ENCODE measurements at places on chromosomes 12 and 14.

GRCh38 chr12:6346235-6346832, 4.5 kb upstream of the TNFRSF1A start:
- no peak for DNase-seq

GRCh38 chr12:26771861-26772260, 61.1 kb downstream of the ITPR2 start:
- no peak for DNase-seq

DNA sequence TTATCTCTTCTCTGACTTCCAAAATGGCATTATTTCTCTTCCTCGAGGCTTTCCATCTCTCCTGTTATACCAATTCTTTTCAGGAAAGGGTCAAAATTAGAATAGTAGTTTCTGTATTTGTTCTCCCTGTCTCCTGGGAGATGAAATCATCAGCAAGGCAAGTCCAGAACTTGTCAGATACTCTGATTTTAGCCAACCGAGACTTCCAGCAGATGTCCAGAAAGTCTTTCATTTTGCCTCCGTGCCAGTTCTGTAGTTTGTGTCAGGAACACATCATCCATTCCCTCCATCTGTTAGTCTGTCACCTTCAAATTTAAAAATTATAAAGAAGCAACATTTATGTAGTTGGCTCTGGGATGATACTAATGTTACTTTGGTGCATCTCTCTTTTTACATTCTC, 275.7 kb downstream of the CCDC59 start:
- DNase-seq: no peak

DNA sequence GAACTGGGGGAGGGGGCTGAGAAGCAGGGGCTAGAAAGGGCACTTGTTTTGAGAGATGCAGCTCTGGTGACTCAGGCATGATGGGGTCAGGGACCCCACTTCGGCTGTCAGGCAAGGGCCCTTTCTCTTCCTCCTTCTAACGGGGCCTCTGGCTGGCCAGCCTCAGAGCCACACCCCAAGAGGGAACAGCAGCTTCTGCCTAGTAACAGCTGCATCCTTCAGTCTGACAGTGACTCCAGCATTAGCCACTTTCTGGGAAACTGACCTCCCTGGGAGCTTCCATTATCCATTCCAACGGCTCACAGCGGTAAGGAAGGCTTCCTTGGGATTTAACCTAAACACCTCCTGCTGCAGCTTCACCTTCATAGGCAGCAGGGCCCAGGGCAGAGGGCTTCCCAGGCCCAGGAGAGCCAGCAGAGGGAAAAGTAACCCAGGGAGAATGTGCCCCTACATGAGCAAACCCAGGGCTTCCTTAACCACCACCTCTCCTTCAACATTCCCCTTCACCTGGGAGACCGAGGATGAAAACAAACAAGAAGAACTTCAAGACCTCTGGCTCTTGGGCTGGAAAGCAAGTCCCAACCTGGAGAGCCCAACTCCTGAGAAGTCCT, 2.7 kb downstream of the NCKAP5L start:
- DNase-seq: no peak

DNA sequence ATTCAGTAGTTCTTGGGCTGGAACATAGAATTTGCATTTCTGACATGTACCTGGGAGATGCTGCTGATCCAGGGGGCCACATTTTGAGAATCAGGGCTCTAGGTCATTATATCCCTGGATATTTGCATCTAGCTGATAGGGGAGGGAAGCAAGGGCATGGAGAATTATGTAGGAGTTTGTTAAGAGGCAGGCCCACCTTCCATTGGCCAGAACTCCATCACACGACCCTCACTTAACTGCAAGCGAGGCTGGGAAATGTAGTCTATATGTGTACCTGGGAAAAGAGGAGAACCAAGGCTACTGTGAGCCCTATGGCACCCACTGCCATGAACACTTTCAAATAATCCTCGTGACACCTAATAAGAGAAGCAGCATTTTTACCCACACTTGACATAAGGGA, 657.6 kb downstream of the MED13L start:
- DNase-seq: no peak

- no peak for DNase-seq
Observed at GRCh38 chr12:122208073-122208820, 4.7 kb downstream of the B3GNT4 start.

GRCh38 chr12:25058658-25059058, 109.8 kb upstream of the BCAT1 start:
- DNase-seq: no peak

- DNase-seq: no peak
Observed at GRCh38 chr12:20946732-20947131, 136.2 kb downstream of the SLCO1B3 start.

GRCh38 chr14:75077794-75078193, 8.4 kb downstream of the ZC2HC1C start:
- DNase-seq: no peak

DNA sequence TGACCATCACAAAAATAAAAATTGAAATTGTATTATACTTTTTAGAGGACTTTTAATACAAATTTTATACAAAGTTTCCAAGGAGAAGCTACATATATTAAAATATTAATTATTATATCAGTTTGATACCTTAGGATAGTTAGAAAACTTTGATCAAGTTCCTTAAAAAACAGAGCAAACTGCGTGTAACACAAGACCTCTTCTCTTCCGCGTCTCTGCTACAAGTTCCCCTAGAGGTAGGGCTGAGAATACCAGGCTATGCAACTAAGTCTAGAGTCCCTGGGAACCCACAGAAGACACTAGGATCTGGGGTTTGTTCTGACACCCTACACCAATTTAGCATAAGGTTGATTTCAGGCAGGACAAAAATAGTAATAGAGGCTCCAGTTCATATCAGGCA, 319.0 kb downstream of the FOXG1 start:
- no peak for DNase-seq

- DNase-seq: peak; percentile 66
Observed at GRCh38 chr12:121776190-121777098, 17.0 kb downstream of the RHOF start.

DNA sequence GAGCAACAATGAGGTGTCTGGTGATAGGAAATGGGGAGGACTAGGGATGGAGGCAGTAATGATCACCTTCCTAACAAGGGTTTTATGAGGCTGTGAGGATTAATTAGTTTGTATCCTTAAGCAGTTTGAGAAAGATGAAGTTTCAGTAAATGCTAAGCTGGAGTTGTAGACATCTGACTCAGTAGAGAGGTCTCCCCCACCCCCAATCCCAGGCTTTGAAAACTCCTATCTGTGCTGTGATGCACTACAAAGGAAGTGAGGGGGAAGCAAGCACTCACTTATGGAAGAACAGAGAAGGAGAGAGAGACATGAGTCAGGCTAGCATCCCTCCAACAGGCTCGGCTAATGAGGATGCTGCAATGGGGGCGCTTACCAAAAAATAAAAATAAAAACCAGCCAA, 5.5 kb upstream of the BCL11B start:
- no peak for DNase-seq

GRCh38 chr12:6536894-6537579, 2.7 kb downstream of the GAPDH start:
- DNase-seq: no peak

- no peak for DNase-seq
Observed at GRCh38 chr12:79373896-79374499, 316.8 kb downstream of the PAWR start.

- DNase-seq: no peak
Observed at GRCh38 chr14:55536204-55536708, 43.8 kb upstream of the KTN1 start.

GRCh38 chr12:49642370-49642802, 19.0 kb downstream of the PRPF40B start:
- DNase-seq: no peak

DNA sequence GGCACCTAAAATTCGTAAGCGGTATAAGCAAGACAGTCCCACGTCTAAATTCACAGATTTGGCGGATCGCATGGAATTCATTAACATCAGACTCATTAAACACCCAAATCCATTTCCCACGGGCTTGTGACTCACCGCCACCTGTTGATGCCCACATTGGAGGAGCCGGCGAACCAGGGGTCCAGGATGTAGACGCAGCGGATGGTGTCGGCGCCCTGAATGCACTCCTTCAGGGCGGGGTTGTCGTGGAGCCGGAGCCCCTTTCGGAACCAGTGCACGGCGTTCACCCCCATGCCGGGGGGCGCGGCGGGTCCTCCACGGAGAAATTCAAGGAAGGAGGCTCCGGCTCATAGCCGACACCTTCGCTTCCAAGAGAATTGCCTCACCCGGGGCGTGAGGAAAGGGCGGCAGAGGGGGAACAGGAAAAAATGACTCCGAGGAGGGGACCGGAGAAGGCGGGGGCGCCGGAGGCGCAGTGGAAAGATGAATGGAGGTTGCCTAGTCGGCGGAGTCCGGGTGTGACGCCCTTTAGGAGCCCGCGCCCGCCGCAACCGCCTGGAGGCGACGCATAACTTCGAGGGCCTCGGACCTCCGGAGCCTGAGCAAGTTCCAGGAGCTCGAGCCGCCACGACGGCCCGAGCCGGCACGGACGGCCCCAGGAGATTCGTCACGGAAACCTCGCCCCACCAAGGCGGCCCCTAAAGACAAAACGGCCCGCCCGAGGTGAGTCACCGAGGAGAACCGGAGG, 506 bp downstream of the CRY1 start:
- DNase-seq: peak; percentile 74

DNA sequence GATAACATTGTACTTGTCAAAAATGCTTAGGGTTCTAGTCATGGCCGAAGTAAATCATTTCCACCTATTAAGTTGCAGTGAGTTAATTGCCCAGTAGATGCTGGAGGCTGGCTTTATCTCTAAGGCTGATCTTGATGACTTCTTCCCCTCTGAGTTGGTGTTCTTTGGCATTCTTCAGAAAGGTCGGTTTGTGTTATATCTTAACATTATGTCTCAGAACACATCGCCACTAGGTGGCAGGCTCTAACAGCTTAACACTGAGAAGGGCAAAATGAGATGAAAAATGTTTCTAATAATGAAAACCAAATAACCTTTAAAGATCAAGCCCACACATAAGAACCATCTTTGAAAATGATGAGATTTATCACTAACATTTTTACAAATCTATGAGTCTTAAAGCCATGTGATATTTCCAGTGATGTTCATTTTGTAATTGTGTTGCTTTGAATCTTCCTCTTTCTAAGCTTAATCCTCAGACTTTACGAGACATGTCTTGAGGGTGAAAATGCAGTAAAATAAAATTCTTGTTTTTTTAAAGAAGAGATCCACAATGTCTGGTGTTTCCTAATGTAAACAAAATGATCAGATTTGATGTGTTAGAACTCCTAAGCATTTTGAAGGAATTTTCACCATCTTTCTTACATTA, 28.6 kb downstream of the SUDS3 start:
- DNase-seq: peak; percentile 3

DNA sequence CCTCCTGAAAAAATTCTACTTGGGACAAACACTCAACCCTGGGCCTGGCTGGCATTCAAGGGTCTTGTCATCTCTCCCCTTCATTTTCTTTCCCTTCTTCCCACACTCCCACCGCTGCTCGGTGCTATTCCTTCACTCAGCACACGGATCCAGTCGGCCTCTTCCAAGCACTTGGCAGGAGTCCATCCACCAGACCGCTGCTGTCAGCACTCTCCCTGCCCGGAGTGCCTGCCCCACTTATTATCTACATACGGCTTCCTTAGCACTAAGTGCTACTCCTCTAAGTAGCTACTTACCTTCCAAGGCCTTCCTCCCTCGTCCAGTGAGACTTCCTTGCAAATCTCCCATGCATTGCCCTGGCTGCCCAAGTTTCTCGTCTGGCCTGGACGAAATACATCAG, 29.8 kb downstream of the CALM1 start:
- no peak for DNase-seq

- no peak for DNase-seq
Observed at GRCh38 chr14:84492685-84493084, 1037.3 kb upstream of the FLRT2 start.

GRCh38 chr14:68554231-68554630, 238.6 kb downstream of the ZFP36L1 start:
- no peak for DNase-seq

GRCh38 chr14:71021347-71022011, 114.2 kb downstream of the PCNX1 start:
- DNase-seq: no peak

GRCh38 chr12:91609283-91609682, 426.7 kb upstream of the DCN start:
- DNase-seq: no peak

DNA sequence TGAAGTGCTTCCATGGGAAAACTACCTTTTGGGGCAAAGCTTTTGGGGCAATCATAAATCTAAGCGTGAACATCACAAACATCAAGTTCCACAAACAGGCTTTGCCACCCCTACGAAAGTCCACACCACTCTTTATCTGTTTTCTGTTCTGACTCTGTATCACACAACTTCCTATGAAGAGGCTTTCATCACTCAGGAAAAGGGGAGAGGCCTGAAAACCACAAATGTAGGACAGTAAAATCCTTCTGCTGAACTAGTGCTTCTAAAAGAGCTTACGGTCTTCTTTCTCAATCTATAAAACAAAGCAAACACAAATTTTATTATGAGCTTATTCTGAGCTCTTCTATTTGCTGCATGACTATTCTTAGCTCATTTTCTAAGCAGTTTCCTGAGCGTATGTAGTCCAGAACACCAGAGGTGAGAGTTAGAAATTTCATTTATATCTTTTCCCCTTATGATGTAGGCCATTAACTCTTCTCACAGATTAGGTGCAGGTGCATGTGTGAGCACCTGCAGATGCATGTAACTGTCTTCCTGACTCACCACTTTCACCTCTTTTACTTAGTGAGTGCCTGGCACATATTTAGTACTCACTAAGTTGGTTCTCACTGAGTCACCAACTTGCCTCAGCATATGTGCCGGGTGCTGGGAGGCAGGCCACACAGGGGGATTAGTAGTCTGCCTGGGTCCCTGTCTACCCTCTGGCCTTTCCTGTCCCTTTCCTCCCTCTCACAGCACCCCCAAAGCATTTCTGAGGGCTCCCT, 32.9 kb upstream of the SYCP3 start:
- no peak for DNase-seq

DNA sequence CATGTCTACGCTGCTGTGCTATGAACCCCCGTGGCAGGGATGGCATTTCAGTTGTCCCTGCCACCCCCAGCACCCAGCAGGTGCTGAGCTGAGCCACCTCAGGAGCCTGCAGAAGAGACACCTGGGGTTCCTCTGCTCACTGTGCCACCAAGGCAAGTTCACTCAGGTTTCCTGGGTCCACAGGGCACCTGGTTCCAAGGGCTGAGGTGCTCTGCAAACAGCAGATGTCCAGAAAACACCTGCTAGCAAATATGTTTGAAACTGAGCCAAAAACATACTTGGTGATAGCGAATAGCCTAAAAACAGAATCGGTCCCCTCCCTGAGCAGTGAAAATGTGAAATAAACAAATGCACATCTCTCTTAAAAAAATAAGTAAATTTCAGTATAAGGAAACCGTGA, 35.6 kb upstream of the GPR68 start:
- no peak for DNase-seq

- no peak for DNase-seq
Observed at GRCh38 chr14:104514156-104514848, 65.3 kb upstream of the C14orf180 start.

- DNase-seq: no peak
Observed at GRCh38 chr12:69459477-69459876, 10.7 kb upstream of the FRS2 start.

Measured in T-helper 22 cell (primary cell).